ENCODE measurements at places on chromosomes 1 and 21. TPM values are rescaled to one million over a fixed set of nuclear protein-coding genes. Genes with fewer than 3 reads are reported as not detected.

DNAJC28 gene
- total RNA-seq = 1.3 TPM

- no peak overlapping the region for H3K4me3 ChIP-seq
- DNase-seq = no peak
- H3K4me1 ChIP-seq = peaks cover 29% of the 10 kb centered on the region
- H3K27ac ChIP-seq = no peak overlapping the region
Measured at GRCh38 chr21:33731447-33731846, 89.1 kb downstream of the ITSN1 start.

GRCh38 chr1:220841293-220841692, 38.0 kb upstream of the HLX start:
- no peak for DNase-seq
- H3K4me3 ChIP-seq = no peak overlapping the region
- H3K4me1 ChIP-seq = peaks cover 21% of the 10 kb centered on the region
- H3K36me3 ChIP-seq = no peaks in the 10 kb centered on the region
- H3K27me3 ChIP-seq = peaks cover 9% of the 10 kb centered on the region

KIAA1614 gene
- total RNA-seq = 4.6 TPM

DNA sequence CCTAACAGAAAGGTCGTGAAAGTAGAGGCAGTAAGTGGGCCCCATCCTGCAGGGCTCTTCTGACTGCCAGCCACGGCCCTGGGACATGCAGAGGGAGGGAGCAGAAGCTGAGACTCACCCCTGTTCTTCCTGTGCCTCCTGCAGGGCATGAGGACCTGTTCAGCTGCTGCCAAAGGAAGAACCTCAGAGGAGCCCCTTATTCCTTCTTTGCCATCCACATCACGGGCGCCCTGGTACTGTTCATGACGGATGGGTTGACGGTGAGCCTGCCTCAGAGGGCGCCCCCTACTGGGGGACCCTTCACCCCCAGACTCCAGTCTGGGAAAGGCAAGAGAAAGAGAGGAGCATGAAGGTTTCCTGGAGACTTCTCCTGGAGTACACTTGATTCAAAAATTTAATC, 47.1 kb downstream of the ELK4 start:
- H3K27ac ChIP-seq = no peak overlapping the region
- H3K36me3 ChIP-seq = no peaks in the 10 kb centered on the region
- peaks cover 35% of the 10 kb centered on the region for H3K27me3 ChIP-seq

DNA sequence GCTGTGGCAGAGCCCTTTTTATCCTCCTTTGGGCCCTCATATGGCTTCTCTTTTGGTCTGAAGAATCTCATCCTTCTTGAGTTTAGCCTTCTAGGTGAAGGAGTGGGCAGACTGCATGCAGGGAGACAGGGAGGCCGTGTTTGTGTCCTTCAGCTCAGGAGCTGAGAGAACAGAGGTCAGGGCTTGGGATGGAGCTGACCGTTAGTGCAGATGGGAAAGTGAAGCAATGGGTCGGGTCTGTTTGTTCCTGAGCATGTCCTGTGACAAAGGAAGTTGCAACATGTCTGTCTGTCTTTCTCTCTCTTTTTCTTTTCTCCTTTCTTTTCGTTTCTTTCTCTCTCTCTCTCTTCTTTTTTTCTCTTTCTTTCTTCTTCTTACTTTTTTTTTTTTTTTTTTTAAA, 14.9 kb downstream of the MAPKAPK2 start:
- no peak overlapping the region for H3K4me3 ChIP-seq
- H3K36me3 ChIP-seq = peaks cover 11% of the 10 kb centered on the region
- DNase-seq = no peak
- H3K4me1 ChIP-seq = peaks cover 80% of the 10 kb centered on the region

Data from HFFc6 (cell line).